ENCODE measurements at places on chromosomes 16 and 17.
A peak's percentile ranks its signal among the peaks of the same experiment; 100 is the strongest.

DNA sequence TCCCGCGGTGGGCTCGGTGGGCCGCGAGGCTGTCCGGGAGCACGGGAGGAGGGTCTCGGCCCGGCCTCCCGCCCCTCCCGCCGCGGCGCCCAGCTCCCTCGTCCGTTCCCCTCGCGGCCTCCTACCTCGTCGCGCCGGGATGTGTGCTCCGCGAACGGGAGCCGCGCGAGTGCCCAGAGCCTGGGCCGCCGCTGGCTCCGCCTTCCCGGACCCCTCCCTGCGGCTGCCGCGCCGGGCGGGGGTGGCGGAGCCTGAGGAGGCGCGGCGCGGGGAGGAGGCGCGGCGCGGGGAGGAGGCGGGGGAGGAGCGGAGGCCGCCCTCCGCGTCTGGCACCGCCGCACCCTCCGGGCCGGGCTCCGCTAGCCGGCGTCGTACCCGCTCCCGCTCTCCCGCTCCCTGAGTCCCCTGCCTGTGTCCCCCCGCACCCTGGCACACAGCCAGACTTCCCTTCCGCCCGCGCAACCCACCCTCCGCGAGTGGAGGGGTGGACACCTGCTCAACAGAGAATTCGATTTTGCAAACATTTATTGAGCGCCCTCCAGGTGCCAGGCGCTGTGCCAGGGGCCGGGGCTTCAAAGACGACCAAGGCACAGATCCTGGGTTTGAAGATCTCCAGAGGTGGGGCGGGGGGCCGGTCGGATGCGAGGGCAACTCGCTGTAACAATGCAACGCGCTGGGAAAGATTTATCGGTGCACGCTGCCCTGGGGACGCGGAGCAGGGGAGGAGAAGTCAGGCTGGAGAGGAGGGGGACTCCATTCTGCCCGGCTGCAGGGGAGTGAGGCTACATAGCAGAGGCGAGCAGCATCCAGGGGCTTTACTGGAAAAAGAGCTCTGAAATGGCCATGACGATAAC lies at the start of gene MPP3:
Gene MPP3 (minus strand): TSS at position 171 of the 854 bp plus-strand sequence. CDS start 1,240 bp downstream, outside the sequence.
- DNase-seq = peak; percentile 67

- DNase-seq = no peak
Observed at GRCh38 chr16:79098907-79099306, 501.6 kb downstream of the MAF start.

- peak; percentile 13 for DNase-seq
Observed at GRCh38 chr17:55681342-55681700, 41.3 kb downstream of the TMEM100 start.

DNA sequence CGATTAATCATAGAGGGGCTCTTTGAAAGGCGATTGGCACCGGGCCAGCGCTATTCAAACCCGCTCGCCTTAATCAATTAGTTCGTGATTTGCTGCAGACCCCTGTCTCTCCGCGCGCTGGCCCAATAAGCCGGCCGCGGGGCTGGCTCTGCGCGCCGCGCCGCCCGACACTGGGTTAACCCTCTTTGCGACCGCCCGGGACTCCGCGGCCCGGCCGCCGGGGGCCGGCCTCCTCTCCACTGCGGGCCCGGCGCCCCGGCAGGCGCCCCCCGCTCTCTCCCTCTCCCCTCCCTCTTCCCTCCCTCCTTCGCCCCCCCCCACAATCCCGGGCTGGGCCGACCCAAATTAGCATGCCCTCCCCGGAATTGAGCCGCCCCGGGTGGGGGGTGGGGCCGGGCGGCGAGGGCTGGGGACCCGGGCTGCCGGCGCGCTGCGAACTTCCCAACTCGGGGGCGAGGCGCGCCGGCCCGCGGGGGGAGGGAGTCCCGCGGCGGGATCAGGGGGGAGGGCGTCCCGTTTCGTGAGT lies 428 bp upstream of the SALL1 start:
- peak; percentile 88 for DNase-seq

- DNase-seq = no peak
Observed at GRCh38 chr16:49081554-49081953, 200.1 kb downstream of the CBLN1 start.

DNA sequence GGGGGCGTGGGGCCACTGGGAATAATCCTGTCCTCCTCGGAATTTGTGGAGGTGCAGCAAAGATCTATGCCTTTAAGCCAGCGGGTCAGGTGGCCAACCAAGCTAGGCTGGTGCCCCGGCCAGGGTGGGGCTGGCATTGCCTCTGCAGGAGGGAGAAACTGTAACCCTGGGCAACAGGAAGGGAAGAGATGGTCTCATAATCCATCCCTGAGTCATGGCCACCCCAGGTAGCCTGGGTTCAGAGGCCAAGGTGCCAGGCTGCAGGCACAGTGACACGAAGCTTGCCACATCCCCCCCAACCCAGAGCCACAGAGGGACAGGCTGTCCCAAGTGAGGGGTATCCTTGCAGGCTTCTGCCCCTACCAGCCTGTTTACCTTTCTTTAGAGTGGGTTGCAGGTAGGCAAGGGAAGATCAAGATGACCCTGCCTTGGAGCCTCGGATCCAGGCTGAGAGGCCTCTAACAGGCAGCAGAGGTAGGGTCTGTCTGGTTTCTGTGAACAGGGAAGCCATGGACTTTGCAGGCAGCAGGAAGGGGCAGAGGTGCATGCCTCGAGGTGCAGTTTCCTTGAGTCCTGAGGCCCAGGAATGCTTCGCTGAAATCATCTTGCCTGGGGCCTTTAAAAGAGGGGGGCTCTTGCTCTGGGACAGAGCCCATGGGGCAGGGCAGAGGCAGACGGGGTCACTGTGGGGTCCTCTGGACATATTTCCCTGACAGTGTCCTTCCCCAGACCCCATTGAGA lies 4.0 kb downstream of the LASP1 start:
- DNase-seq = no peak

DNA sequence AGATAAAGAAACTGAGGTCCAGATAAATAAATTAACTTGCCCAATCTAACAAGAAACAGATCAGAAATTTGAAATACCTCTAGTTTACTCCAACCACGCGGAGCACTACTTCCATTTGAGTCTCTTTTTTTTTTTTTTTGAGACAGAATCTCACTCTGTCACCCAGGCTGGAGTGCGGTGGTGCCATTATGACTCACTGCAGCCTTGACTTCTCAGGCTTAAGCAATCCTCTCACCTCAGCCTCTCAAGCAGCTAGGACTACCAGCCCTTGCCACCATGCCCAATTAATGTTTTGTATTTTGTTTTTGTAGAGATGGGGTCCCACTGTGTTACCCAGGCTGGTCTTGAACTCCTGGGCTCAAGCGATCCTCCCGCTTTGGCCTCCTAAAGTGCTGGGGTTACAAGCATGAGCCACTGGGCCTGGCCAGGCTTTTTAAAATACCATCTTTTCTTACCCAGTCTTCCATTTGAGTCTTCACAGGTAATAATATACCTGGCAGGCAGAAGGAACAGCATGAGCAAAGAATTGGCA lies 3.3 kb upstream of the NACA2 start:
- no peak for DNase-seq

DNA sequence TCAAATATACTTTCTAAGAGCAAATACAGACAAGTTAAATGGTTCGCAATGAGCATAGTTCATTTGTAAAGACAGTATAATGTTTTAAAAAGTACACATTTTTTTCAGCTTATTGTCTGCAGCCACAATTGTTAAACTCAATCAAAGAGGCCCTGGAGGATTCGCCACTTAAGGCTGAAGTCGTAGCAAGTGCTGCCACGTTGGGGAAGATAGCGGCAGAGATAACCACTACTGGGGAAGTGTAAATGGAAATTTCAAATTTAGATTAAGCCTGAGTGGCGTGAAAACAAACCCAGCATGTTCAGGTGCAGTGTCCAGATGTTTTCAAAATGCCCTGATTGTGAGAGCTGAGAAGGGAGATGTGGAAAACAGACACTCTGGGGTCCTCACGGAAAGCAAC lies 8.4 kb downstream of the PMP22 start:
- no peak for DNase-seq

DNA sequence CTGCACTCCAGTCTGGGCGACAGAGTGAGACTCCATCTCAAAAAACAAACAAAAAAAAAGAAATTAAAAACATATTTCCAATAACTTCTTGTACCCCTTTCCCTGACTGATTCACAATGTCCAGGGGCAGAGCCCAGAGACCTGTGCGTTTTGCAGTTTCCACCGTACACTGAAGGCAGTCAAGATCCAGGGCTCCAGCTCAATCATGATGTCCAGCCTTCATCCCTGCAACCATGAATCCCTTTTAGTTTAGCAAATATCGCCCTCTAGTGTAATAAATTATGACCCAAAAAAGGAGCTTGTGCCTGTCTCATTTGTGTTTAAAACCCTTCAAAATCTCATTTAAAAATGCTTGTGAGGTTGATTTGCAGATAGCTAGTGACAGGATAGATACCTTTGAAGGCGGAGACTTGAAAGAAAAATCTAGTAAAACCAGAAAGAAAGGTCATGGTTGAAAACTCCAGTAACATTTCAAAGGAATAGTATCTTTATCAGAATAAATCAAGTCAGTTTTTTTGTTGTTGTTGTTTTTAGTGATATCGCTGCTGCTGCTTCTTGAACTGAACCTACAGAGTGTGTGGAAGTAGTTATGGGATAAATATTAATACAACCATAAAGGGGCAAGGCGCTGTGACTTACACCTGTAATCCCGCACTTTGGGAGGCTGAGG lies 3.7 kb upstream of the ERN1 start:
- DNase-seq = peak; percentile 62

DNA sequence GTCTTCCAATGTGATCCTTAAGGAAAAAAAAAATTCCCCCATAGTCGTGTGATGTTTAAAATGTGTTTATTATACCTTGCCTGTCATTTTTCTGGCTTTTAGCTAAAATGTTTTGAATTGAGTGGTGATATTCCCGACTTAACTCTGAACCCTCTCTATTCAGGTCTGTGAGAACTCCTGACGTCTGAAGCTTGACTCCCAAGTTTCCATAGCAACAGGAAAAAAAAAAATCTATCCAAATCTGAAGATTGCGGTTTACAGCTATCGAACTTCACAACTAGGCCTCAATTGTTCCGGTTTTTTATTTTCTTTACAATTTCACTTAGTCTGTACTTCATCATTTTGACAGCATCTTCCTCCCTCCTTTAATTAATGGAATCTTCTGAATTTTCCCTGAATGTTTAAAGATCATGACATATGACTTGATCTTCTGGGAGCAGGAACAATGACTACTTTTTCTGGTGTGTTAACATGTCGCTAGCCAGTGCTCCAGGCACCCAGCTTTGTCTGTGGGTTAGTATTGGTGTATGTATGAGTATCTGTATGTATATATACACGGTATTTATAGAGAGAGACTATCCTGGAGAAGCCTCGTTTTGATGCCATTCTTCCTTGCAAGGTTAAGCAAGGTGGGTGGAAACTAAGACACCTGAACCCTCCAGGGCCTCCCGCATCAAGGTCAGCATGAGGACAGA lies 12.8 kb upstream of the HSBP1 start:
- no peak for DNase-seq

- DNase-seq = no peak
Observed at GRCh38 chr16:5982979-5983378, 885.4 kb upstream of the EEF2KMT start.

GRCh38 chr16:67226804-67227566 lies at the start of gene TMEM208:
TMEM208 (plus strand) TSS chr16:67227130; CDS start chr16:67227219, 89 bp downstream.
- peak; percentile 99 for DNase-seq

GRCh38 chr17:16027708-16028584 lies 28.3 kb downstream of the TTC19 start:
- DNase-seq = peak; percentile 92

GRCh38 chr16:58299757-58300349 lies 5.0 kb upstream of the PRSS54 start:
- no peak for DNase-seq

GRCh38 chr17:56812901-56813388 lies 20.8 kb downstream of the C17orf67 start:
- no peak for DNase-seq

DNA sequence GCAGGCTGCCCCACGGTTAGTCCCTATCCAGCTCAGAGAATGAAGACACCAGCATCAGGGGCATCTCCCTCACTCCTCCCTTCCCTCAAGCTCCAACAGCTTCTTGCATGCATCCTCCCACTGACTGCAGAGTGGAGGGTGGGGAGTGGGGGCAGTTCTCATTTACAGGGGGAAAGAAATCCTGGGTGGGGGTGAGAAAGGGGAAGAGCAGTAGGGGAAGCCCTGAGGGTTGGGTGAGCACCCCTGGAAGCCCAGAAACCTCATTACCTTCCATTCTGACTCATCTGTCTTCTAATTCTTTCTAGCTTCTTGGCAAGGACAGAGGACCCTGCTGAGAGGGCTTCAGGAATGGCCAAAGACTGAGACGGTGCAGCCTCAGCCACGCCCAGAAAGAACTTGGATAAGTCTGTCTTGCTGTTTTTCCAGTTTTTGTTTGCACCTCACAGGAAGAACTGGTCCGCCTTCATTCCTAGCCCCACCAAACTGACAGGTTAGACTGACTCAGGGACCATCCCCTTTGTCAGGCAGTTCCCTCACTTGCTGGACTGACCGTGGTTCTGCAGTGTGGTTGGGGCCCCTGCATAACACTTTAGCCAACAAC lies 52.5 kb upstream of the WSB1 start:
- peak; percentile 25 for DNase-seq

DNA sequence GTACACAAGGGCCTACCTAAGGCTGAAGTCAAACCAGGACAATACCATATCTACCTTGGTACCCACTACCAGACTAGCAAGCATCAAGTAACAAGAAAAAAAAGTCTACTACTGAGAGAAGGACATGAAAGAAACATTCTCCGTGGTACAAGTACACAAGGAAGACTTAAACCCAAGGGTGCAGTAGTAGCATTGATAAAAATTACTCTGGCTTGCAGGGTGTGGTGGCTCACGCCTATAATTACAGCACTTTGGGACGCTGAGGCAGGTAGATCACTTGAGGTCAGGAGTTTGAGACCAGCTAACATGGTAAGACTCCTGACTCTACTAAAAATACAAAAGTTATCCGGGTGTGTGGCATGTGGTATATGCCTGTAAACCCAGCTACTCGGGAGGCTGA lies 386.5 kb upstream of the PMFBP1 start:
- no peak for DNase-seq

- no peak for DNase-seq
Observed at GRCh38 chr16:57510016-57510871, 24.0 kb upstream of the DOK4 start.

GRCh38 chr16:78431701-78432100 lies 332.2 kb downstream of the WWOX start:
- no peak for DNase-seq

Data from fibroblast of skin of right quadriceps (primary cell).